Activated CD4-positive, alpha-beta memory T cell treated with anti-CD3 and anti-CD28 coated beads for 36 hours (primary cell): ENCODE measurements at places on chromosomes 4 and X. TPM values are rescaled to one million over a fixed set of nuclear protein-coding genes. Genes with fewer than 3 reads are reported as not detected.

The CLDN22 gene
- total RNA-seq: not detected

The RAB33A gene
- total RNA-seq: 29.6 TPM

The ARAP2 gene
- 49.3 TPM for total RNA-seq

The HSFX2 gene
- total RNA-seq: not detected

The SPATA18 gene
- total RNA-seq: not detected

The TMPRSS11D gene
- not detected for total RNA-seq

The KIAA1210 gene
- total RNA-seq: not detected

The FAM9C gene
- not detected for total RNA-seq
